ENCODE measurements at places on chromosomes 3 and 15.
A peak's percentile ranks its signal among the peaks of the same experiment; 100 is the strongest.

GRCh38 chr3:182906036-182906435 is 74.3 kb downstream of the DCUN1D1 start:
- DNase-seq: no peak

DNA sequence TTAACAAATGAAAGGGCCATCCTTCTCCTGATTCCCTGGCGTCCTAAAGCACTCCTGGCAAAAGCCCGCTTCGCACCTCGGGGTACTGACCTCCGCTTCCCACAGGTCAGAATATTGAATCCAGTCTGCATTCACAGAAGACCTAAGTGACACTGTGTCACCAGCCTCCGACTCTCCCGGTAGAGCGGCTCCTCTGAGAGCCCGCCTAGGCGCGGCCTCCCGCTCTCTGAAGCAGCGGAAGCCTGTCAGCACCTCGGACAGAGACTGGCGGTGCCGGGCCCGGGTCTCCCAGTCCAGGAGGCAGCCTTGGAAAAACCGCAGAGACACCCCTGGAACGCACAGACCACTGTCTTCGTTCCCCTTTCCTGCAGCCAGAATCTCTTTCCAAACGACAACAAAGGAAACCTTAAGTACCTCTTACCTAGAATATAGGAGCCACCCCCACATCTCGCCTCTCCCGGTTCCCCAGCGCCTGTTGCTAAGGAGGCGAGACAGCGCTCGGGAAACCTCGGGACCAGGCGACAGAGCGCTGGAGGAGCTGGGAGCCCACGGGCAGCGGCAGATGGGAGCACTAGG is 1.2 kb downstream of the GABRB3 start:
- peak; percentile 13 for DNase-seq

DNA sequence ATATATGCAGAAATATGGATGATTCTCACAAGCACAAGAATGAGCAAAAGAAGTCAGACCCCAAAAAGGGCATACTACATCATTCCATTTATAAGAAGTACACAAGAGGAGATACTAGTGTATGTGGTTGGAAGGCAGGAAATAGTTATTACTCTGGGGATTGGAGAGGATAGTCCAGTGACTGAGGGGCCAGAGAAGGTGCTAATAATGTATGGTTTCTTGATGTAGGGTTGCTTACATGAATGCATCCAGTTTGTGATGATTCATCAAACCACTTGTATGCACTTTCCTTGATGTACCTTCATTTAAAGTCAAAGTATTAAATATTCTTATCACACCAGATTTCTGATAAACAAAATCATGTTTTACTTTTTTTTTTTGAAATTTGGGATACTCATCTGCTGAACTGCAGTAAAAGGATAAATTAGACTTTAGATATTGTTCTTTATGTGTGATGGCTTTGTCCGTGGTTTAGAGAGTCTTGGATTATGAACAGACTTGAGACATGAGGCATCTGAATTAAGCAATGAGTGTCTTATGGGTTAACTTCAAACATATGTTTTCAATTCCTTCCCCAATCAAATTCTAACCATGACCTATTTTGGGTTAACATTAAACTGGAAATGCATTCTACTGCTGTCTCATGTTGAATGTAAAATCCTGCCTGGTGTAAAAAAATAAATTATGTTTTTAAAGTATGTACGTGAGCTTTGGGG is 171.2 kb downstream of the SEMA6D start:
- DNase-seq: no peak

- DNase-seq: no peak
Measured at GRCh38 chr15:70579766-70580165, 183.6 kb downstream of the UACA start.

- no peak for DNase-seq
Measured at GRCh38 chr3:167318996-167319615, 61.0 kb downstream of the ZBBX start.

DNA sequence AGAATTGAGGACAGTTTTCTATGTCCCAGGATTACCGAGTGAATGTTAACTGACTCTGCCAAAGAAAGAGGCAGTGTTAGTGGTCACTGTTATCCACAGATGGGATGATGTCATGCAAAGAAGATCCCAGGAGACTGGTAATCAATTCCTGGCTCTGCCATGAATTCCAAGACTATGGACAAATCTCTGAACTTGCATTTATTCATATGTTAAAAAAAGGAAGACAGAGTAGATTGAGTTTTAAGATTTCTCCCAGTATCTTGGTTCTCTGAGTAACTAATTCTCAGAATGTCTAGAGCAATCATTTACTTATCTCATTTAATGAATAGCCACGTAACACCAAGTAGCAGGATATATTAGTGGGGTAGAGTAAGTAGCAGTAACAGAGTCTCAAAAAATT is 11.5 kb upstream of the MAP3K13 start:
- DNase-seq: no peak

- no peak for DNase-seq
Measured at GRCh38 chr3:195809291-195809785, 2.4 kb downstream of the MUC4 start.

GRCh38 chr3:172186607-172187006 is 147.2 kb downstream of the FNDC3B start:
- DNase-seq: no peak

GRCh38 chr3:134797057-134797740 is 2.1 kb downstream of the EPHB1 start:
- DNase-seq: no peak

GRCh38 chr3:125460233-125460632 is 59.8 kb downstream of the SNX4 start:
- DNase-seq: no peak

DNA sequence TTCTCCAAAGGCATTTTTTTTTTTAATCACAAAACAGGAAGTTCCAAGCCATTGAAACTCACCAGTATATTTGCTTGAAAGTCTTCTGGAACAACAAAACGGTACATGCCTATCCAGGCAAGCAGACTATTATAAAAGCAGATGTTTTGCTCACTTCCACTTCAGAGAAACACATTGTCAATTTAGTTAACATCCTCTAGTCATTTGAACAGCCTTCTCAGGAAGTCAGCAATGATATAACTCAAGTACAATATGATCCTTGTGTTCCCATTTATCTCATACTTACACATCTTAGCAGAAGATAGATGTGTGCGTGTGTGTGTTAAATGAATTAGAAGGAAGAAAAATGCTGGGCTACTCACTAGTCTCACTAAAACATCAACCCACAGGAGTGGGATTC is 30.4 kb downstream of the MECOM start:
- no peak for DNase-seq

- no peak for DNase-seq
Measured at GRCh38 chr3:111932946-111933345, 45.9 kb upstream of the ABHD10 start.

DNA sequence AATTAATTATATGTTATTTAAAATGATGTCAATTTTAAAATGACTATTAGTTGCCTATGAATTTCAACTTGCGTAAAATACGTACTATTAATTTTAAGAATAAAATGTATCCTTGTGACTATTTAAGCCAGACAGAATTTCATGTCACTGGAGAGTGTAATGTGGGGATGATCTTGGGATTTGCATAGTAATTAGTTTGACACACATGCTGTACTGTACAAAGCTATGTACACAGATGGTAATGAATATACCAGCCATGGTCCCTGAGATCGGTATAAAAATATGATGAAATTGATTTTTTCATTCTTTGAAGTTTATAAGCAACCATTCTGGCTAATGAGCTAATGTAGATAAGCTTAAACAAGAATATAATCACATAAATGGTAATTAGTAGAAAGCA is 134.4 kb upstream of the ROBO1 start:
- DNase-seq: no peak

- DNase-seq: no peak
Measured at GRCh38 chr15:54564166-54564565, 585.9 kb downstream of the UNC13C start.

DNA sequence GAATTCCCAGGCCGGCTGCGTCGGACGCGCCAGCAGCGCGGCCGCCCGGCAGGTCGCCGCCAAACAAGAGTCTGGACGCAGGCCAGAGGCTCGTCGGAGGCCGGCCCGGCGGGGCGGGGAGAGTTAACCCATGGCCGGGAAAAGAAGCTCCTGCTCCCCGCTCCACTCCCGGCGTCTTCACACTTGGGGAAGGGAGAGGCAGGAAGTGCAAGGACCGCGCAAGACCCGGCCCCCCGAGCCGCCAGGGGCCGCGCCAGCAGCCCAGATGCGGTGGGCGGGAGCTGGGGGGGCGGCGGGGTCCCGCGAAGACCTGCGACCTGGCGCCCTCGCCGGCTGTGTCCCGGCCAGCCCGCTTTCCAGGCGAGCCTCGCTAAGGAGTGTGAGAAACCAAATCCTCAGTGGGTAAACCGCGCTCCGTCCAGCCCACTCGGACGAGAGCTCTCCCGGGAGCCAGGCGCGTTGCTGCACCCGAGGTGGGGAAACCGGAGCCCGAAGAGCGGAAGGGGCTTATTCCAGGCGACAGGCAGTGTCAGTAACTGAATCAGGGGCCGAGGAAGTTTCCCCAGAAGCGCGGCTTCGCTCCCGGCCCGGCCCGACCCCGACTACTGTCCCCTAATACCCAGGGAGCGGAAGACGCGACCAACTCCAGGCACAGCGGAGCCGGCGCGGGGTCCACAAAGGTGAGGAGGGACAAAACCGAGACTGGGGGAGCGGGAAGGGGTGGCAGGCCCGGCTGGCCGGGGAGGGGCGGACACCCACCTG is 721 bp downstream of the ADAMTS7 start:
- no peak for DNase-seq

DNA sequence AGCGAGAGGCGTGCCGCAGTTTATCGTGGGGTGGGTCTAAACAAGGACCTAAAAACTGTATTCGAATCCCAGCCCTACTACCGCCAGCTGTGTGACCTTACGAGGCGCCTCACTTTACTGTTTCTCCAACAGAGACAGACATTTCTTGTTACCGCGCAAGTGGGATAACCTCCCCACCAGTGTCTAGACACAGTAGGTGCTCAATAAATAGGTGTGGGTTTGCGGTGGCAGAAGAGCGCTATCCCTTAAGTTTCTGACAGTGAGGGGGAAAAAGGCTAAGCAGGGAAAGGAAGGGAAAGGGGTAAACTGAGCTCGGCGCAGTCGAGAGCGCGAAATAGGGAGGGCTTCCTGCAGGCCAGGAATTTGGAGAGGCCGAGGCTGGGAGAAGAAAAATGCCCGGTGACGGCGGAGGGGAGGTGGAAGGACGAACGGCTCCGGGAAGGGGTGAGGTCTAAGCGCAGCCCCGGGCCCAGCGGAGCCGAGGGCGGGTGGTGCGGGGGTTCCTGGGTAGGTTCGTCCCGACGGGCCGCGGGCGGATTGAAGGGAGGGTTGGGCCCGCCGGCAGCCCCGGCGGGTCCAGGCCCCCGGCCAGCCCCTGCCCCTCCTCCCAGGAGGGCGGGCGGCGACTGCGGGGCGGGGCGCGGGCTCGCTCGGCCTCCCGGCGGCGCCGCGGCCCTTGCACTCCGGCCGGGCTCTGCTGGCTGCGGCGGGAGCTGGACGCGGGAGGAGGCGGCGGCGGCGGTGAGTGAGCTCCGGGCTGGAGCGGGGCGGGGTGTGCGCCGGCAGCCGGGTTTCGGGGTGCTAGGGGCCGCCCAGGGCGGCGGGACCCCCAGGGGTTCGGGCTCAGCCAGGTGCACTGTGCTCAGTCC is at the start of gene CGNL1:
Gene CGNL1, plus strand, starts transcription at position 679 of the 869 bp plus-strand sequence. CDS start 61,495 bp downstream, outside the sequence.
- peak; percentile 36 for DNase-seq

DNA sequence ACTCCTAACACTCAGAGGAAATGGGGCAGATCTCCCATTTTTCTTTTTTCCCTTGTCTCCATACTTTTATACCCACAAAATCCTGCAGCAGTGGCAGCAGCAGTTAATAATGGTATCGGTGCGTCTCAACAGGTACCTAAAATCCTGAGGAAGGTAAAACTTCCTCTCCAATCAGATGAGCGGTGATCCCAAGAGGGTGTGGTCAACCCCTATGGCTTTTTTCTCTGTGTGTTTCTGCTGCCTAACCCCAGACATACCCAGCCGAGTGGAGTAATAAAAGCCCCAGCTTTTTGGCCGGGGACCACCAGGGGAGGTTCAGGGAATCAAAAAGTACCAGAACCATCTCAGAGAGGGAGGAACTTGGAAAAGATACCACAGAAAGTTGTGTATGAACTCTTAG is 9.1 kb downstream of the GK5 start:
- no peak for DNase-seq

DNA sequence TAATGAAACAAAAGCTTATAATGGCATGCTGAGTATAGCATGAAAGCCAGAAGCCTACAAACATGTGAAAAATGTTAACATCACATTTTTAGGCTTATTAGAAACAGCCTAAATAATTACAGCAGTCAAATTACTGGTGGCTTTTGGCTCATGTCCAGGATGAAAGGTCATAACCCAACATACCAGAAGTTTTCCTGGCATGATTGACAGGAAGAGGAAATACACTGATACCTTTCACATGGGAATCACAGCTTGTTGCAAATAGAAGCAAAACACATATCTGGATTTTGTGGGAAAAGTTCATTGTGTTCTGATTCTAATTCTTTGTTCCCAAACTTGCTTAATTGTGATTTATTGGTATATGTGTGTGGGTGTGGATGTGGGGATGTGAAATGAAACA is 393.5 kb upstream of the ARRDC4 start:
- no peak for DNase-seq

DNA sequence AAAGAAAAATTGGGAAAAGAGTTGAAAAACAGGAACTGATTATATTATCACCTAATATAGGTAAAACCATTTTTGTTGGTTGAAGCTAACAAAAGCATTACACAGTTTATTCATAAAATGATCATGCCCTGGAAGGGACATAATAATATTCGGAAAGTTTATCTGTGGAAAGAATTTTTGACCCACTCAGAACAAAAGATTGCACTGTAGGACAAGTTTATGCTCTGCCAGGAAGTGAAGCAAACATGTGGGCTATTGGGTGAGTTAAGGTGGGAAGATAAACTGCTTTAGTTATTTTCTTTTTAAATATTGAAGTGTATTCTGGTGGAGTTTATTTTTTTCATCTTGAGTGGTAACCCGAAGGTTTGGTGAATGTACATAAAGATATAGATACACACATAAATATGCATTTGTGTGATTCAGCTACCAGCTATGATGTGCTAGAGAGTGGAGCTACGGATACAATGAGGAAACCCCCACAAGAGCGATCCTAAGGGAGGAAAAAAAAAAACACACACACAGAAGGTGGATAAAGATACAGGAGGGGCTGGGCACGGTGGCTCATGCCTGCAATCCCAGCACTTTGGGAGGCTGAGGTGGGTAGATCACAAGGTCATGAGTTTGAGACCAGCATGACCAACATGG is 506.4 kb upstream of the THBS1 start:
- no peak for DNase-seq

DNA sequence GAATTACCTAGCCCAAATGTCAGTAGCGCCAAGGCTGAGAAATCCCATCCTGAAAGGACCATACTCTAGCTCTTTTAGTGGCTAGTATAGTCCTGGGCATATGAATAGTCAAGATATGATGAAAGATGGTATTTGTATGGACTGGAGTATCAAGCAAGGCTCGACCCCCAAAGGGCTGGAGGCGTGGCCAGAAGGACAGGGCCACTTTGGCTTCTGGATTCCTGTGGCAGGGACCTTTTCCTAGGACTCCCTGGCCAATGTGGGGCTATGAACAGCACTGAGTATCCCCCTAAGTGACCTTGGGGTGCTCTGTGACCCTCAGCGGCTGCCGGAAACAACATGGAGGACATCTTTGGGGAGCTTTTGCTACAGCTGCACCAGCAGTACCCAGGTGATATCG is 6.0 kb downstream of the MPI start:
- no peak for DNase-seq

- no peak for DNase-seq
Measured at GRCh38 chr15:33860754-33861153, 107.5 kb upstream of the CHRM5 start.

- DNase-seq: no peak
Measured at GRCh38 chr3:100947119-100947518, 46.1 kb downstream of the ABI3BP start.

All from midbrain (tissue), 1 donor.